CD4-positive, alpha-beta T cell treated with Interleukin-2 at 100 ng/mL for 4 hours (primary cell): ENCODE measurements at places on chromosomes 2 and 18.

- no peak for DNase-seq
Measured at GRCh38 chr2:177080746-177081284, 131.8 kb upstream of the HNRNPA3 start.

- DNase-seq, result no peak
Measured at GRCh38 chr2:215565897-215566296, 130.0 kb upstream of the FN1 start.

- peak; percentile 82 for DNase-seq
Measured at GRCh38 chr2:70094978-70095719, 7.9 kb downstream of the PCBP1 start.

DNA sequence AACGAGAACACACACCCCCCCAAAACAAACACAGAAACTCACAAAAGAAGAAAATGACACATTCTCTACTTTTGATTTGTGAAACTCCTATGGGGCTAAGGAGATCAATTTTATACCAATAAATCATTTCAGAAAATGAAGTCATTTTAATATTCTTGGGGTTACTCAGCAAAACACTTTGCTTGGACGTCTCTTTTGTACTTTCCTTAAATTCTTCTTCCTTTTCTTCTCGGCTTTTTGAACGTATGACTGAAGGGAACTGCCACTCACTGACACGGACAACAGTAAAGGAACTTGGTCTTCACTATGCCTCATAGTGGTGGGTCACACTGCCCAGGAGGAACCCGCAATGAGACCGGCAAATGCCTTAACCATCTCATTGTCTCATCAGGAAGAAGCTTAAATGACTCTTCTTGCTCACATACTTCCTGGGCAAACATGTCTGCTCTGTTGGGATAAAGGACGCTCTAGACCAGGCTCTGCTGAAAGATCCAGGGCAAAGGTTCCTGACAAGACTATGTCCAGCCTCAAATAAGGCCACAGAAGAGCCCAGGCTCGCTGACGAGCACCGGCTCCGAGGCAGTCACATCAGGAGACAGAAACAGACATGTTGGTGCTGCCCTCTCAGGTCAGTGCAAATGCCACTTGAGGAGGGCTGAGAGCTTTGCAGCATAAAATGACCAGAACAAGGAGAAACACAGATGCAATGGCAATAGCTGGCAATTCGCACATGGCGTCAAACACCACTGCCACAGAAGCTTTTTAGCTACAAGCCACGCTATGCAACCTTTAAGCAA is 205.5 kb downstream of the TGIF1 start:
- no peak for DNase-seq
